ENCODE measurements at places on chromosomes 7 and 10. TPM values are rescaled to one million over a fixed set of nuclear protein-coding genes. Genes with fewer than 3 reads are reported as not detected.

FGFR2 gene
- total RNA-seq, result 0.27 TPM

ASAH2 gene
- 0.27 TPM for total RNA-seq

SLC13A1 gene
- not detected for total RNA-seq

TMEM184A gene
- not detected for total RNA-seq

PRRT4 gene
- total RNA-seq, result not detected

TASOR2 gene
- total RNA-seq, result 107 TPM

SORBS1 gene
- 0.93 TPM for total RNA-seq

SFR1 gene
- 19.5 TPM for total RNA-seq

PROSER2 gene
- 10.2 TPM for total RNA-seq

FAM237B gene
- total RNA-seq, result not detected

ADCY1 gene
- total RNA-seq, result 0.40 TPM

PRKG1 gene
- total RNA-seq, result 7.6 TPM

DEPP1 gene
- total RNA-seq, result 230 TPM

POM121L12 gene
- total RNA-seq, result not detected

UCN3 gene
- total RNA-seq, result not detected

IGFBP1 gene
- 0.72 TPM for total RNA-seq

Measured in thoracic aorta endothelial cell (primary cell).